ENCODE measurements at places on chromosomes 3 and 15.

GRCh38 chr3:73516631-73517030, 108.1 kb downstream of the PDZRN3 start:
- DNase-seq, result no peak

DNA sequence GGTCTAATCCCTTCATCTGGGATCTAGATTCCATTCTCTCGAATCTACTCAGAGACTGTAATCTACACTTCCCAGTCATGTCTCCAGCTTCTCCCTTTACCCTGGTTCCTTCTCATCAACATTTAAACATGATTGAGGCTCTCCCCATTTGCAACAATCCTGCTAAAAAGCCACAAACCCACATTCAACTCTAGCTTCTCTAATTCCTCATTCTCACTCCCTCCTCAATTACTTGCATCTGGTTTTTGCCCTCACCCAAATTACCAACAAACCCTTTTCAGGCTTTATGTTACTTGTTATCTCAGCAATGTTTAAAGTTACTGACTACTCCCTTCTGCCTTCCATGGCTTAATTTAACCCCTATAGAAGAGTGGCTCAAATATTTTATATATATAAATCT, 11.5 kb downstream of the ETFA start:
- DNase-seq, result no peak

DNA sequence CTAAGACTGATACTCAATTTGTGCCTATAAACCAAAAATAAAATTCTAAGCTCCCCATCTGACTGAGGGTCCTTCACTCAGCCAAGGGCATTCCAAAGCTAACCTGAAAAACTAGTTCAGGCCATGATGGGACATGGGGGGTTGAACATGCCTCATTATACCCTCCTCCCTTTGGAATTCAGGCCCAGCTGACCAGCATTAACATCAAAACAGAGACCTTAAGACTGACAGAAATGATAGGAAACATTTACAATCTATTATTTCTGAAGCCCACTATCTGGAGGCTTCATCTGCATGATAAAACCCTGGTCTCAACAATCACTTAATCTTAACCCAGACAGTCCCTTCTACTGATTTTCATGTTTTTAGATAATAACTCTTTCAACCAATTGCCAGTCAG, 140.4 kb downstream of the ANO10 start:
- no peak for DNase-seq

DNA sequence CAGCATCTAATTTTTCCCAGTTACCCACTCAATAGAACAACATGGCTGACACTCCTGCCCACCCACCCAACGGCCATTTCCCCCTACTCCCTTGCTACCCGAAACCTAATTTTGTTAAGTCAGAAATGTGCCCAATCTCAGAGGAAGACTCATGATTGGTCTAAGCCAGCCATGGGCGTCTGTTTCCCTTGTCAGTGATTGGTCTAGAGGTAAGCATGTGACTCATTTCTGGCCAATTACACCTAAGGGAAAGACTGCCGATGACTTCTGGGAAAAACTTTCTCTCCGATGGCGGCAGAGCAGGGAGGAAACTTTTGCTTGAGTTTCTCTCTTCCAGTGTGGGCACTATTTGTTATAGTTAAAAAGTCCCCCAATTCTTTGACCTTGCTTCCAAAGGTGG, 72.9 kb downstream of the RPLP1 start:
- no peak for DNase-seq

Data from activated CD4-positive, alpha-beta memory T cell treated with anti-CD3 and anti-CD28 coated beads, Interleukin-2, amount 10 ng/mL, durations not matched to agents 7 days and 5 days (primary cell).